H1 (cell line): ENCODE measurements at places on chromosomes 2 and 18. TPM values are rescaled to one million over a fixed set of nuclear protein-coding genes. Genes with fewer than 3 reads are reported as not detected.

TUBB6 gene
- total RNA-seq, result 126 and 128 TPM in 2 replicates

FAM228A gene
- not detected in 2 replicates for total RNA-seq

DNA sequence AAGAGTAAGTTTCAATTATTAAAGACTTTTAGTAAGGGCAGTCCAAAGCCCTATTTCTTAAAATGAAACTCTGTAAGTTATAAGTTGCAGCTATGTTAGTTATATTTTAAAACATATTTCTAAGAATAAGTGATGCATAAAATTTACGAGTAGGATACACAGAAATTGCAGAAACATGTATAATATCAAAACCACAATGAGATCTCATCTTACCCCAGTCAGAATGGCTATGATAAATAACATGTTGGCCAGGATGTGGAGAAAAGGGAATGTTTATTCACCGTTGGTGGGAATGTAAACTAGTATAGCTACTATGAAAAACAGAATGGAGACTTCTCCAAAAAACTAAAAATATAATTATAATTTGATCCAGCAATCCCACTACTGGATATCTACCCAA lies 201.2 kb downstream of the CBLN2 start:
- no peak for DNase-seq

DNA sequence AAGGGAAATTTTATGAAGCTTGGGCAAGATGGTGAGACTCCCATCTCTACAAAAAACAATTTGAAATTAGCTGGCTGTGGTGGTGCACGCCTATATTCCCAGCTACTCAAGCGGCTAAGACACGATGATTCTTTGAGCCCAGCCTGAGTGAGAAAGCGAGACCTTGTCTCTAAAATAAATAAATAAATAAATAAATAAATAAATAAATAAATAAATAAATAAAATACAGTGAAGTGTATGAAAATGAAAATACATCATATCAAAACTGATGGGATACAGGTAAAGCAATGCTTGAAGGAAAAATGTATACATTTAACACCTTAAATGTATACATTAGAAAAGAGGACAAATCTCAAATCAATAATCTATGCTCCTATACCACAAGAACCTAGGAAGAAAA lies 15.7 kb downstream of the EXOC6B start:
- no peak for DNase-seq

DNA sequence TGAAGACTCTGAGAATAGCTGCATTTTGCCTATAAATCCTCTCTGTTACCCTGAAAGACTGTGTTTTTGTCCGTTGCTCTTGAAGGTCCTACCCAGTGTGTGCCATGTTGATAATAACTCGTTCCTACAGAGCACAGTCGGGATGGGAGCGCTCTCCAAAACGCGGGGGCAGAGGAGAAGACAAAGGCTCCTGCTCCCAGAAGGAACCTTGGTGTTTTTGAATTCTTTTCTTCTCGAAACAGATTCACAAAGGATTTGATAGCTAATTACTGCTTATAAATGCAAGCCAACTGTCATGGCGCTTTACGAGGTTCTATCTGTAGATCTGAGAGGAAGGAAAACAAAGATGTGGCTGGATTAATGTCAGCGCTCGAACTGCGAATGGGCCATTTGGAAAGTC lies 19.3 kb upstream of the HDAC4 start:
- no peak for DNase-seq

DNA sequence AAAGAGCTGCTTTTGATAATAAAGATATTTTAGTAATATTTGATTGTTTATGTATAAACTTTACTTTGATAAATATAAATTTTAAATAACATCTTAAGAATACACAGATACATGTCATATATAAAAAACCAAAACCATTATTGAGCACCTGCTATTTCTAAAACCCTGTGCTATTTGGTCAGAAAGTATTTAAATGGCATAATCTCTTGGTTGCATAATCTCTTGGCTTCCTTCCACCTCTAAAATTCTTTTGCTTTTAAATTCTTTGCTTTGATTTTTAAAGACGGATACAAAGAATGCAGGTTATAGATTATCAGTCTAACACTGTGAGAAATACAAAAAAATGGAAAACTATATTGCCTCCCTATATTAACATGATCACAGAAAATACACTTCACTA lies 36.9 kb downstream of the ACMSD start:
- no peak for DNase-seq

- no peak for DNase-seq
These were observed 9.8 kb downstream of the TMX3 start for GRCh38 chr18:68705119-68705518.

DNA sequence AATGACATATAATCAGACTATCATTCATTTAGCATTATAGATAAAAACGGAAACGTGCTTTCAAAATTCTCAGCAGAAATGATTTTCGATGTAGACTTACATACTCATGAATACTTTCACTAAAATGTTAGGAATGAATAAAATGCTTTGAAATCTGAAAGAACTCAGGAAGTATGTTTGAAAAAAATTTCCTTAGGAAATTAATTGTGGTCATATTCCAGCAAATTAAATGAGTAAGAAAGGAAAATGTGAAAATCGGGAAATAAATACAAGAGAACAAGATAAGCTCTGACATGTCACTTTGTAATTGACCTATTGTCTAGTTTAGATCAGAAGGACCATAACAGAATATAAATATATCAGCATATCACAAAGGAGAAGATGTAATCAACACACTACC lies 981.0 kb upstream of the CDH2 start:
- DNase-seq, result no peak

DNA sequence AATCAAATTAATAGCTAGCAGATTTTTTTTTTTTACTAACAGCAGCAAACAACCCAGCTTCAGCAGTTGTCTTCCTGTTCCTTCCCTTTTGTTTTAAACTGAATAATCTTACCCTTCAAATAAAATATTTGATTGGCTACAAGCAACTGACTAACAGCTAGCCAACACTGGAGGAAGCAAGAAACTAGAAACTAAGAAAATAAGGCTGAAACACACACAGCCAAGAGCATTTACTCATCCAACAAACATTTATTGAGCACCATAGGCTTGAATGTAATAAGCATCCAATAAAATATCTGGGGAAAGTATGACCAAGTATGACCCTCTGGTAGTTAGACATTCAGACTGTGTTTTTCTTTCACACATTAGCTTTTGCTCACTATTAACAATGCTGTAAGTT lies 189.2 kb downstream of the CD226 start:
- DNase-seq, result no peak

DNA sequence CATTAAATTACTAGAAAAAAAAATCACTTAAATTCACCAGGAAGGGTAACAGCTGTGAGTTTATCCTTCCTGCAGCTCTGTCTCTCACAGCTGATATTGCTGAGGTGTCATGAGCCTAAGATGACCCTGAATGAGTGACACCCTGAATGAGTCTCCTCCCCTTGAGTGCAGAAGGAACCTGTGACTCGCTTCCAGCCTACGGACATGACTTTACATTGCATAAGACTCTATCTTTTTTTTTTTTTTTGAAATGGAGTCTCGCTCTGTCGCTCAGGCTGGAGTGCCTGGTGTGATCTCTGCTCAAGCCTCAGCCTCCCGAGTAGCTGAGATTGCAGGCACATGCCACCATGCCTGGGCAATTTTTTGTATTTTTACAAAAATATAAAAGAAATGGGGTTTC lies 14.1 kb downstream of the MRO start:
- DNase-seq, result no peak

GRCh38 chr2:103165836-103166235 lies 404.0 kb downstream of the TMEM182 start:
- no peak for DNase-seq

DNA sequence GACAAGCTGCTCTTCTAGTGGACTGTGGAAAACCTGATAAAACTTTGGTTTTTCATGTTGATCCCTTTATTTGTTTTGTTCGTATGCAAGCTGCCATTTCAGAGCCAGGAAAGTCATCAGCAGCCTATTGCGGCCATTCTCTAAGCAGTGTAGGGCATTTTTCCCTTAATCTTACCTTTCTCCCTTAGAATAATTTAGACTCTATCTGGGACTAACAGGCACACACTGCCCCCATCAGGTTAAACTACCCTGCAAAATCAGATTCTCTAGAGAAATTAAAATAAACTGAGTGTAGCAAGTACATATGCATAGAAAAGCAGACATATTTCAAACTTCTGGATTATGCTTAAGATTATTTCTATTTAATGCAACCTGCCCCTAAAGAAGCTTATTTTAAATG lies 347.5 kb downstream of the METTL4 start:
- DNase-seq, result peak; percentile 51

GRCh38 chr2:211359347-211359746 lies 802.9 kb downstream of the CPS1 start:
- DNase-seq, result no peak

DNA sequence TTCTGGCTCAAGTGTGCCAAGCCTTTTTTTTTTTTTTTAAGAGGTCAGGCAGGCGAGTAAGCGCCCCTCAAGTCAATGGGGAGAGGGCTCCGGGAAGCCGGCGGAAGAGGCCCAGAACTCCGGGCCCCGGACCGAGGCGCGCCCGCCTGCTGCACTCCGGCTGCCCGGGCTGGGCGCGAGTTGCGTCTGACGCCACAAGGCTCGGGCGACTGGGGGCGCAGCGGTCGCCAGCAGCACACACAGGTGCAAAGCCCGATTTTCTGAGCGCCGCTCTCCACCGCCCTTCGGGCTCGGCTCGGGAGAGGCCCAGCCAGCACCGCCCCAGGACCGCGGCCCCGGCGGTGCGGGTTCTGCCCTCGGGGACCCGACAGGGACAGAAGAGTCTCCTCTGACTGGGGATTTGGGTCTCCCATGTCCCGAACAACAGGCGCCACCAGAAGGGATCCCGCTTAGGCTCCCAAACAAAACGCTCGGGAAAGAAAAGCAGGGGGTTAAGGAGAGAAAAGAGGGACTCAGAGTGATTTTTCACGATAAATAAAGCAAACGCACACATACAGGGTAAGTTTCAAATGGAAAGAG lies 787 bp downstream of the ERBB4 start:
- no peak for DNase-seq
